ENCODE measurements at places on chromosomes 11 and 22.

GRCh38 chr22:46082633-46083032, 67.7 kb upstream of the PPARA start:
- DNase-seq, result no peak

DNA sequence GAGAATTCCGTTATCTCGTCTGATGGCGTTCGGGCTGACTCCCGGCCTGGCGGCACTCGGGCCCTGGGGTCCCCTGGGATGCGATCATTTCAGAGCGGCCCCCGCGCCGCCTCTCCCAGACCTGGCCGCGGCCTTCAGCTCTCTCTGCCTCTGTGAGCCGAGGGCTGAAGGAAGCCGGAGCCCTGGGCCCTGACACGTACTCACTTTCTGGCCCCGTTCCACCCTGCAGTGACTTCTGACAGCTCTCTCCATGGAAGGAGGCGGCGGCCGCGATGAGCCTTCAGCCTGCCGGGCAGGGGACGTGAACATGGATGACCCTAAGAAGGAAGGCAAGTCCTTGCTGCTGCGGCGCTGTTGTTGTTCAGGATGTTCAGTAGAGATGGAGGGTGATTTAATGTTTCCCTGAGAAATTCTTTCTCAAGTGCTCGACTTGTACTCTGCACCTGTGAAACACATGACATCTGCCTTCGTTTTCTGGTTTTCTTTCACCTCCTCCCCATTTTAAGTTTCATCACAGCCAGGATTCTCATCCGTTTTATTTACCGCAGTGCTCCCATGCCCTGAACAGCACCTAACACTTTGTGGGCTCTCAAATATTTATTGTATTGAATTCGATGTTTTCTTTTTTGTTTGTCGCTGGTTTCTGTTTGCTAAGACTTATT, 612 bp downstream of the GTSE1 start:
- no peak for DNase-seq

GRCh38 chr11:108160970-108161566, 39.7 kb downstream of the ACAT1 start:
- DNase-seq, result peak; percentile 67

- no peak for DNase-seq
These were observed 10.0 kb upstream of the ABCC8 start for GRCh38 chr11:17486646-17487045.

DNA sequence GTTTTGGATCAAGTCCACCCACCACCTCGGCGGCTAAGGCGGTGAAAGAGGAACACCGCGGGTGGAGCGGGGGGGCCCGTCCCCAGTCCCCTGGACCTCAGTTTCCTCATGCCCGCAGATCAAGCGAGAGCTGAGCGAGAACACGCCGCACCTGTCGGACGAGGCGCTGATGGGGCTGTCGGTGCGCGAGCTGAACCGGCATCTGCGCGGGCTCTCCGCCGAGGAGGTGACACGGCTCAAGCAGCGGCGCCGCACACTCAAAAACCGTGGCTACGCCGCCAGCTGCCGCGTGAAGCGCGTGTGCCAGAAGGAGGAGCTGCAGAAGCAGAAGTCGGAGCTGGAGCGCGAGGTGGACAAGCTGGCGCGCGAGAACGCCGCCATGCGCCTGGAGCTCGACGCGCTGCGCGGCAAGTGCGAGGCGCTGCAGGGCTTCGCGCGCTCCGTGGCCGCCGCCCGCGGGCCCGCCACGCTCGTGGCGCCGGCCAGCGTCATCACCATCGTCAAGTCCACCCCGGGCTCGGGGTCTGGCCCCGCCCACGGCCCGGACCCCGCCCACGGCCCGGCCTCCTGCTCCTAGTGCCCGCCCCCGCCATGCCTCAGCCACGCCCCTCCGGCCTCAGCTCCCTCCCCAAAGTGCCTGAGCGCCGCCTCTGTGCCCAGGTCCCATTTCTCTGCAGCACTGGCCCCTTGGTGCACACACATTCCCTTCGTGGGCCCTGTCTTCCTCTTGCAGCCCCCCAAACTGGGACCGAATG, 12.7 kb downstream of the MAFF start:
- peak; percentile 54 for DNase-seq

DNA sequence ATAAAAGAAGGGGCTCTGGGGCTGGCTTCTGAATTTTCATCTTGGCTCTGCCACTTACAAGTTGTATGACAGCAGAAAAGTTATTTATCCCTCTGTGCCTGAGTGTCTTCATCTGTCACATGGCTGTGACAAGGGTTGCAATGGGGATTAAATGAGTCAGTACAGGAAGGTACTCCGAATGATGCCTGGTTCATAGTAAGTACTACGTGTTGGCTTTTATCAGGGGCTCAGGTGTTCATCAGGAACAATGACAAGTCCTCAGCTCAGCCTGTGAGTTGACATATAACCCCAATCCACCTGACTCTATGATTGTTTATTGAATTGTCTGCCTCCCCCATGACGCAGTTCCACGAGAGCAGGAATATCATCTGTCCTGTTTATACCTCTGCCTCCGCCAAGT, 45.7 kb downstream of the PAMR1 start:
- DNase-seq, result no peak

- DNase-seq, result no peak
These were observed 5.6 kb upstream of the KCTD17 start for GRCh38 chr22:37045958-37046357.

GRCh38 chr11:23425381-23425780, 565.1 kb upstream of the CCDC179 start:
- DNase-seq, result no peak

GRCh38 chr22:35314161-35314942, 14.7 kb downstream of the TOM1 start:
- no peak for DNase-seq

DNA sequence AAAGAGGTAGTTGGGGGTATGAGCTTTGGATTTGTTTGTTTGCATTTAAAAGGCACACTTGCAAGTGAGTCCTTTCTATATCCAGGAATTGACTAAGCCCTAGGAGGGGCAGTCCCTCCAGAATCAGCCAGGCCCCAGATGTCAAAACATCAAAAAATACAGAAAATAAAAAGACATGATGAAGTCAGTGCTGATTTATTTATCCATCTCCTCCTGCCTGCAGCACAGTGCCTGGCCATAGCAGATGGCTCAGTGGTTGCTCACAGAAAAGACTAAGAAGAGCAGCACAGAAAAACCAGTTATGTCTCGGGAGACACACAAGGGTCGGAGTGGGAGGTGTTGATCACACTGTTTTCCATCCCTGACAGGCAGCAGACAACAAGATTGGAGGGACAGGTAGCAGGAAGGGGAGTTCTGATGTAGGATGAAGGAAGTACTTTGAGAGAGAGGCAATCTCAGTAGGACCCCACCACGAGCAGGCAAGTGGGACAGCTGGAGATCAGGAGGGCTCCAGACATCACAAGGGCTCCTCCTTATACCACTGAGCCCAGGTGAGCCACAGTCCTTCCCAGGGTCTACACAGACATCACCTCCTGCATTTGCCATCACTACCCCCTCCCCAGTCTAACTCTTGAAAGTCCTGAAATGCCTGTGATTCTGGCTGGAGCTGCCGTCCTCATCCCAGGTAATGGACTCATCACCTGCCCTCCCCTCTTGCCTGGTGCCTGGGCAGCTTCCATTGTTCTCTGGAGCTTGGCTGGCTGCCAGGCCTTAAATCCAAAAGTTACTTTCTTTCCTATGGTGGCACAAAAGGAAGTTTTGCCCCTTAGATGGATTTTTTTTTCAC, 32.3 kb downstream of the TMPRSS5 start:
- no peak for DNase-seq

DNA sequence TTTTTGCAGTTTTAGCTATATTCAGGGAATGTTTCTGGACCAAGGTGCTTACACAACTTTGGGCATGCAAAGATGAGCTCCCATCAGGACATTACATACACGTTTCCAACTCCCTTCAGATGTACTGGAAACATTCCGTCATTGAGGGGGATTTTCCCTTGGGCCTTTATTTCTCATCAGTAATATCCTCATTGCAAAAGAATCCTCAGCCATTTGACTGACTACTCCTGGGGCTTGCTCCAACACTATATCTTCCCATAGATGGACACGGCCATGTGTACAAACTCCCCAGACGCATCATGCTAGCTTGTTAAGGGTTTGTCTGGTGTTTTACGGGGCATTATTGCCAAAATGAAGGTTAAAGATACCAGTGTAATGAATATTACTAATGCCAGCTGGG, 59.3 kb upstream of the NUP160 start:
- DNase-seq, result no peak

Measured in naive B cell (primary cell).